Stimulated activated CD4-positive, alpha-beta T cell treated with anti-CD3 and anti-CD28 coated beads, Interleukin-12 subunit alpha, Interleukin-12 subunit beta, amount 100 ng/mL, for 48 hours (primary cell): ENCODE measurements at places on chromosomes 7 and 10.

- no peak for DNase-seq
Measured at GRCh38 chr10:32149252-32149955, 93.2 kb upstream of the KIF5B start.

- no peak for DNase-seq
Measured at GRCh38 chr10:72353965-72354355, 759 bp downstream of the DNAJB12 start.

GRCh38 chr7:57201021-57201894, 69.0 kb upstream of the ZNF479 start:
- DNase-seq, result no peak

GRCh38 chr7:5590596-5591277, 167.1 kb upstream of the TNRC18 start:
- no peak for DNase-seq

DNA sequence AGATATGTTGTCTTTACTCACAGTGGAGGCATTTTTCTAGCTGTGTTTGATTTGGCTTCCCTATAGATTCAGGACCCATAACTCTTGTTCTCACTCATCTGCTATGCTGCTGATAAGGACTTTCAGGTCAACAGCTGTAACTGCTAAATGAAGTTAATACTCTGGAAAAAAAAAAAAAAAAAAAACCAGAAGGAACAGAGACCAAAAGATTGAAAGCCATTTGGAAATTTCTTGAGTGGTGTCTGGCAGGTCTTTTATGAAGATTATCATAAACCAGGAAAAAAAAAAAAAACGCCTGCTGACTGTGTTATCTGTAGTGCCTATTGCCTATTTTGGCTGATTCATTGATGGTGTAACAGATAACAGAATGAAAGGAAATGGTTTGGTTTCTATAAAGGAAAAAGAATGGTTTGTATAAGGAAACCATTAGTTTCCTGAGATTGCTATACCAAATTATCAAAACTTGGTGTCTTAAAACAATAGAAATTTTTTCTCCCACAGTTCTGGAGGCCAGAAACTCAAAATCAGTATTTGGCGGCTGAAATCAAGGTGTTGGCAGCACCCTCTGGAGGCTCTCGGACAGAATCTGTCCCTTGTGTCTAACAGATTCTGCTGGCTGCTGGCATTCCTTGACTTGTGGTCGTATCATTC, 60.5 kb upstream of the BET1 start:
- DNase-seq, result no peak

- DNase-seq, result no peak
Measured at GRCh38 chr7:123193235-123193634, 6.5 kb downstream of the SLC13A1 start.

GRCh38 chr10:3235395-3235794, 62.8 kb upstream of the PITRM1 start:
- no peak for DNase-seq

GRCh38 chr7:9796241-9796640, 1177.4 kb upstream of the PHF14 start:
- no peak for DNase-seq

DNA sequence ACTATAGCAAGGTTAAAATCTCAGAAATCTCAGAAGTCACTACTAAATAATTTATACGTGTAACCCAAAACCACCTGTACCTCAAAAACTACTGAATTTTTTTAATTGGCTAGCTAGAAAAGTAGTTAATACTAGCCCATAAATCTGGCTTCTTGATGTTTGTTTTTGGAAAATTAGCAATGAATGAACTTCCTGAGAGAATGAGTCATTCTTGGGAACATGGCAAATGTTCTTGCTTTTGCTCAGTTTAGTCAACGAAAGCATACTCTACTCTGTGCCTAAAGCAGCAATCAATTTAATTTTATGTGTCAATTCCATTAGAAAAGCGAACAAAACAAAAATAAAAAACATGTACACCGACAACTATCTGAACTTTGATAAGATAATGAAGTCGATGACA, 69.2 kb downstream of the SEMA3E start:
- DNase-seq, result no peak

GRCh38 chr10:127426746-127427145, 122.4 kb upstream of the NPS start:
- no peak for DNase-seq

DNA sequence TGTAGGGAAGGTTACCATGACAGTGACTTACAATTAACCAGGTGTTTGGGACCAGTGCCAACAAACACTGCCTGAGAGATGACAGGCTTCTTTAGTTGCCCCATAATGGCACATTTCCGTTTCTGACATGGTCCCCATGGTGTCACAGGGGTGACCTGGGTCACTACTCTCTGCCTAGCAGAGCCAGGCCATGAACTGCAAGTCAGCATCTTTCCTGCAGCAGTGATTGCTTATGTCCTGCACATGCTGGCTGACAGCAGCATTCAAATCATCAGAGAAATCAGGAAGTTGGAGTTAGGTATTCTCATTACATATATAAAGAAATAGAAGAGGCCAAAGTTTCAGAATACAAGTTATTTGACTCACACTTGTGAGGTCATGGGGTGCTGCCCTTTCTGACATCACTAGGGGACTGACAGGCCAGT, 47.1 kb upstream of the ZNRF2 start:
- no peak for DNase-seq

DNA sequence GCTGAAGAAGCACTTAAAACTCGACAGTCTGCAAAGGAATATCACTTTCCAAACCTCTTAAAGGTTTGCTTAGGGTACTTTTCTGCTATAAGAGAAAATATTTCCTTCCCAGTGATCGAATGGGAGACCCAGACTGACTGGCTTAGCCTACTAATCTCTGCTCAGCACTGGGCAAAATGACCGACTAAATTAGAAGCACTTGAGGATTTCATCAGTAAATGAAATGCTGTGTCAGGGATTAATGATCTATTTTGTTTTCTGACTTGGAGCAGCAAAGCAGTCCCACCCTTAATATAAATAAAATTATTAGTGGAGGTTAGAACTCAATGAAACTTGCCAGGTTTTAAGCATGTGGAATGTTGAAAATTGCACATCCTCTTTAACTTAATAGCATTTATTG, 411.6 kb downstream of the NEBL start:
- DNase-seq, result no peak

- no peak for DNase-seq
Measured at GRCh38 chr7:32023376-32023775, 46.8 kb downstream of the PDE1C start.

- DNase-seq, result no peak
Measured at GRCh38 chr10:14971867-14972448, 12.8 kb downstream of the MEIG1 start.

DNA sequence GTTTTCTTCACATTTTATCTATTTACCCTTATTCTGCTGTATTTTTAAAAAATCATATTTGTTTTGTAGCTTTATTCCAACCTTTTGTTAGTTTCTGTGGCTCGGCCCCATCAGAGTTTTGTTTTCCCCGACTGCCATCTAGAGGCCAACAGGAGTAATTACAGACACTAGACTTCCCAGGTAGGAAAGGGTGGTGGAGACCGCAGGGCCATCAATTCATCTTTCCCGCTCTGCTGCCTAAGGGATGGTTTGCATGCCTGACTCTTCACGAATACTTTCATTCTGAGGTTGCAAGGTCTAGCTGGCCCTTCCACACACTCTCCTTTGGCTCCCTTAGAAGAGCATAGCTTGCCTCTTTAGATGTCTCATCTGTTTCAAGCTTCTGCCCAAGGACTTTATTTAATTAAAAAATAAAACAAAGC, 38.3 kb downstream of the LYZL2 start:
- DNase-seq, result peak; percentile 11

- DNase-seq, result no peak
Measured at GRCh38 chr10:27038168-27038567, 62.1 kb downstream of the ANKRD26 start.

DNA sequence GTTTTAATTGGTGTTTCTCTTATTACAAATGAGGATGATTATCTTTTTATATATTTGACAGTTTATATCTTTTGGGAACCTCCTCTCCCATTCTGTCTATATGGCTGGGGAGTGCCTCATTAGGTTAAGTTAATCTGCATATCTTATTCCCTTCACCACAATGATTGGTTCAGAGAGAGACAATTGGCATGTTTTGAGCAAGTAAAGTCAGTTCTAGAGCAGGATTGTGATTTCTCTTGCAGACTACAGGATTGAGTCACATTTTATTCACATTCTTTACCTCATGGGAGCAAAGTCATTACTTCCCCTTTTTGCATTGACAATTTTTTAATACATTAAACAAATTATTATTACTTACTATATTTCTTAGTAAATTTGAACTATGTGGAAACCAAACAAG, 345.6 kb downstream of the MDFIC start:
- DNase-seq, result no peak

DNA sequence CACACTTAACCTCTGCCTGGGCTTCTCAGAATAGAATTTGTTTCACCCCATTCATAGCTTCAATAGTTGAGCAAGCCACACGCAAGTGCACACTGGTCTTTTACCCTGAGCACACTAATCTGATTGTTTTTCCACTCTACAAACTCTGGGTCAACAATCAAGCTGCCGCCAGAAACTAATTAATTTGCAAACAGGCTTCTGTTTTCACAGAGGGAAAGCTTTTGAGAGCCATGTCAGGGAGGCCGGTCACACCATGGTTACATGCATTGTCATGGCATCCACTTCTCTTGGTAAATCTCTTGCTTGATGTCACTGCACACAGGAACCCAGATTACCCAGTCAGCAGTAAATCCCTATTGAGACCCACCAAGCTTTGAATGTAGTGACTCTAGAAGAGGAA, 154.2 kb downstream of the SEMA3A start:
- no peak for DNase-seq

GRCh38 chr10:111107846-111108245, 31.0 kb downstream of the ADRA2A start:
- DNase-seq, result no peak

GRCh38 chr10:78306358-78306757, 272.7 kb downstream of the RPS24 start:
- no peak for DNase-seq

DNA sequence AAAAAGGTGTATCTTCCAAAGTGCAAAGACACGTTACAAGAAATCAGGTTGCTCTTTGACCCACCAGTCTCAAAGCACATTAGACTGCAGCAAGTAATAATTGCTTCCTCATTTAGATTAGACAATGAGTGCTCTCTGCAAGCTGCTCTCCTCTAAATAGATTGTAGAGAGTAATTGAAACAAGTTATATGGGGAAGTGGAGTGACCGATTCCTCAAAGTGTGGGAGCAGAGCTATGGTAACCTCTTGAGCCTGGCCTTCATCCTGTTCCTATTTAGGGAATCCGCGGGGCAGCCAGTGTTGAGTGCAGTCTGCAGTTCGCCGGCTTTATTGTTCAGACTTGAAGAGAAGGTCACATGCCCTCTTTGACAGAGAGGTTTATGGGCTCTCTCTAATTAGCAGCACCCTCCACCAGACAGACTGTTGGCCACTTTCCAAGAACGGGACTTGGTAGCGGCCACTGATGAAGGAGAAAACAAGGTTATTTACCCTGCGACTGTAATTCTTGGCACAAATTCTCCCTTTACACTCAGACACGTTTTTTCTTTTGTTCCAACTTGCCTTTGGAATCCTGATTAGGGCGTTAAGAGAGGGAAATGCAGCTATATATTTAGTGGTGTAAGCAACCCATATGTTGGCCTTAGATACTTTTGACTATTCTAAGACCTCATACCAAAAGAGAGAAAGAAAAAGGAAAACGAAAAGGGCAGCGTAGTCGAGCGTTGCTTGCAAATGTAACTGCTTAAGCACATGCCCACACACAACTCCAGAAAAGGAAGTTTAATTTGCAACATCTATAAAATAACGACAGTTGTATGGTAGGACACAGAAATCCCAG, 107.5 kb downstream of the REEP3 start:
- DNase-seq, result no peak

DNA sequence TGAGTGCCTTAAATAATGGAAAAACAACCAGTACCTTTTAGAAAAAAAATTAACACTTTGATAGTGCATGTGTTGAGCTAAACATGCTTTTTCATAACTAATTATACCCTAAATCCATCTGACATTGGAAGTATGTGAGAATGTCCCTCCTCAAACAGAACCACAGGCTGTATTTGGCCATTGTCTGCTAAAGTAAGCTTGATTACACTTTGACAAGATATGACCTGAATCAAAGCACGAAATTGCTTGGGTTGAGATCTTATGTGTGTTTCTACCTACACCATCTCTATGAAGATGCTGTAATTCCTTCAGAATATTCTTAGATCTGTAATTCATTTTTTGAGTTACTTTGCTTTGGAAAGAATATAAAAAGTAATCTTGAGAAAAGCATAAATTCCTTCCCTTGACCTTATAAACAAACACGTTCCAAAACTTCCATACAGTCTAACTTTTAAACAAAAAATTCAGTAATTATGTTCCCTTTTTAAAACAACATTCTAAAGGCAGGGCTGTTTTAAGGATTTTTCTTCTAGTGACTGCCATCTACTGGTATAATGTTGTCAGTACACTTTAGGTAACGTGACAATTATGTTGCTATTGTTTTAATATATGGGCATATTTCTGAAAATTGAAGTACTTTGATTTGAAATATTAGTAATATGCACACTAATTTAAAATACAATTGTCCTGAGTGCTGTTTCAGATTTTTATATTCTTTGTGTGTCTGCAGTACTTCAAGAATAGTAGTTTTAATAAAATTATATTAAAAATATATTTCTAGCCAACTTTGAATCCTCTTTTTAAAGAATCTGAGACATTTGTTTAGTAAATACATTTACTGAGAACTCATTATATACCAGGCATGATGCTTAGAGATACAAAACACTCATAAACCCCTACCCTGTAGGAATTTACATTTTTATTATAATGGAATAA, 20.9 kb downstream of the CD36 start:
- DNase-seq, result no peak

GRCh38 chr7:108114117-108114841, 15.9 kb downstream of the LAMB4 start:
- no peak for DNase-seq

GRCh38 chr10:12684784-12685183, 316.7 kb downstream of the CCDC3 start:
- no peak for DNase-seq

GRCh38 chr7:18177129-18177814, 149.6 kb upstream of the PRPS1L1 start:
- no peak for DNase-seq

DNA sequence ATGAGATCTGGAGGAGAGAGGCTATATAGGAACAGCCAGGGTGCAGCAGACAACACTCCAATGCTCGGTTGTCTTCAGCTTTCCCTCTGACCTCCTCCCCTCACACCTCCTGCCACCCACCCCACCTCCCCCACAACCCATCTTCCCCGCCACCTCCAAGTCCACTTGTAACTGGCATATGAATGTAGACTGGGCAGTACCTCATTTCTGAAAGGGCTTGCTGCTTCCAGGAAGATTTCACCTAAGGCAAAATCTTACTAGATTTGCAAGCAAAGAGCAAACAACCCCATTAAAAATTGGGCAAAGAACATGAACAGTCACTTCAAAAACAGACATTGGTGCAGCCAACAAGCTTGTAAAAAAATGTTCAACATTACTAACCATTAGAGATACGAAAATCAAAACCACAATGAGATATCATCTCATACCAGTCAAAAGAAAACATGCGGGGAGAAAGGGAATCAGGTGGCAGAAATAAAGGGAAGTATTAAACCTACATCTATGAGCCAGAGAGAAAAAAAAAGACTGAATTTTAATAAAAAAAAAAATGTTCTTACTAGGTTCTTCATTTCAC, 164.6 kb upstream of the C1GALT1 start:
- no peak for DNase-seq
